ENCODE measurements at places on chromosomes 16 and 17.

DNA sequence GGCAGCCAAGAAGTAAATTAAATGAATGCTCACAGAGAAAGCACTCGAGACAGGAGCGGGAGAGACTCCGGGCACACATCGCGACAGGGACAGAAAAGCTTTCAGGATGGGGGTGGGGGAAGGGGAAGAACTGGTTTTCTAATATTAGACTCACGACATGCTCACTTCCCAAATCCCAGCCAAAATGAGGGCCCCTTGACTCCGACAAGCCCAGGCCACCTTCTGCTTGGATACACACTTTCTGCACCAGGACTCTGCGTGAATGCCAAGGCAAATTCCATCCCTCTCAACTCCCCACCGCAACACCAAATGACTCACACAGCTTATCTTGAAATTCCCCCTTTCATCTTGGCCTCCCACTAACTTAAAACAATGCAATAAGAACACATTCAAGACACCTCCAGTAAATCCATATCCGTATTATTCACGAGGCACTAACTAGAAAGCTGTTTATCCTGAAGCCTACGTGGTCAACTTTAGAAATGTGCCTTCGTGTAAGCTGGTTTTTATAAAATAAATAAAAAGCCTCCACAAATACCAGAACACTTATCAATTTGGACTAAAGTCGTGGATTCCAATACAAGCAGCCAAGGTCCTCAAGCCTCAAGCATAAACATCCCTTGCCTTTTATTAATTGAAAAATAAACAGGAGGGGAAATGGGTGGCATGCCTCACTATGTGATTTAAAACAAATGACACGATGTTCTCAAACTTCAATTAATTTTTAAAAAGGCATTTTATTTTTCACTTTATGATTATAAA lies 46.1 kb downstream of the NXN start:
- DNase-seq, result peak; percentile 99

- no peak for DNase-seq
These were observed 27.7 kb upstream of the FAAP100 start for GRCh38 chr17:81579821-81580321.

DNA sequence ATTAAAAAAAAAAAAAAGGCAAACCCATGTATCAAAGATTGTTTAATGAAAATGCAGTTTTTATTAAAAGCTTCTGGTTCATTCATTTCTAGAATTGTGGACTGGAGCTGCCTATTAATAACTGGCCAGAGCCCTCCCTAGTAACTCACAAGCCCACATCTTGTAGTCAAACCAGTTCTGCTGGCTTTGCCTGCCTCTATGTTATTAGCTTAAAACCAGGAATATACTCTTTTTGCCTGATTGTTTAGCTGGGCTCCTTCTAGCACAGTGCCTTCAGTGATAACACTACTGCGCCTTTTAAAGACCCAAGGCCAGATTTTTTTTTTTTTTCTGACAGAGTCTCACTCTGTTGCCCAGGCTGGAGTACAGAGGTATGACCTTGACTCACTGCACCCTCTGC lies 26.0 kb downstream of the TAC4 start:
- DNase-seq, result peak; percentile 31

GRCh38 chr17:63181856-63182255 lies 215.8 kb downstream of the TANC2 start:
- DNase-seq, result no peak

DNA sequence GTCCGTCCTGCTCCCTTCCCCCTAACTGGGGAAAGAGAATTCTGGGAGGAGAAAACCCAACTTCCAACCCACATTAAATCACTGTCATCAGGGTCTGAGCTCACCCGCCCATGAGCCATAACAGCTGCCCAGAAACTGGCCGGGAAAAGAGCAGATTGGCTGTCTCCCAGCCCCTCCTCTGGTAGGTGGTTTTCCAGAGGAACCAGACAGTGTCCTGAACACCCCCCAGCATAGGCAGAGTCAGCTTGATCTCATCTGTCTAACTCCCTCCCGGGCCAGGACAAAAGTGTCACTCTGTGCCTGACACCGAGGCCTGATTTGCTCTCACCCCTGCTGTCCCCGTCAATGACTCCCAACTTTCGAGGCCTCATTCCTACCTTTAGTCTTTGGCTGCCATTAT lies 197.0 kb downstream of the AXIN2 start:
- no peak for DNase-seq

- DNase-seq, result no peak
These were observed 451.4 kb upstream of the CCL2 start for GRCh38 chr17:33803686-33804085.

- peak; percentile 81 for DNase-seq
These were observed 466.3 kb downstream of the SOX9 start for GRCh38 chr17:72587156-72587555.

GRCh38 chr17:54085020-54085419 lies 262.3 kb downstream of the KIF2B start:
- no peak for DNase-seq

GRCh38 chr16:54928016-54928356 lies 2.7 kb upstream of the IRX5 start:
- no peak for DNase-seq

GRCh38 chr16:86903068-86903467 lies 324.7 kb downstream of the FOXL1 start:
- DNase-seq, result no peak

- no peak for DNase-seq
These were observed 23.6 kb downstream of the ADAM11 start for GRCh38 chr17:44782326-44782850.

GRCh38 chr17:2433696-2434095 lies 32.8 kb upstream of the MNT start:
- DNase-seq, result no peak

DNA sequence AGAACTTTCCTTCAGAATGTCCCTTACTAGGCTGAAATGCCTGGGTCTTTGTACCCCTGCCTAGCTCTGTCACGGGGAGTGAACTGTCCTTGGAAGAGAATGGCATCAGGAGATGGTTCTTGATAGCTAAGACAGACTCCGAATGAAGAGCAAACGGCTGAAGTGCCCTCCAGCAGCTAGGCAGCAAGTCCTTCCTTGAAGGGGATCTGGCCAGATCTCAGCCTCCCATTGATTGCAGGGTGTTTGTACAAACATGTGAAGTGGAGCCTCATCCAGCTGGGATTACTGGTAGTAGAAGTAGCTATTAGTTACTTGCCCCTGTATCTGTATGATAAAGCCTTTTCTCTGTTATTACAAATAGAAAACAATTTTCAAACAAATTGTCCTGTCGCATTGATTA lies 30.9 kb downstream of the LRRC36 start:
- DNase-seq, result no peak

GRCh38 chr16:19110537-19111360 lies 3.0 kb upstream of the ITPRIPL2 start:
- no peak for DNase-seq

DNA sequence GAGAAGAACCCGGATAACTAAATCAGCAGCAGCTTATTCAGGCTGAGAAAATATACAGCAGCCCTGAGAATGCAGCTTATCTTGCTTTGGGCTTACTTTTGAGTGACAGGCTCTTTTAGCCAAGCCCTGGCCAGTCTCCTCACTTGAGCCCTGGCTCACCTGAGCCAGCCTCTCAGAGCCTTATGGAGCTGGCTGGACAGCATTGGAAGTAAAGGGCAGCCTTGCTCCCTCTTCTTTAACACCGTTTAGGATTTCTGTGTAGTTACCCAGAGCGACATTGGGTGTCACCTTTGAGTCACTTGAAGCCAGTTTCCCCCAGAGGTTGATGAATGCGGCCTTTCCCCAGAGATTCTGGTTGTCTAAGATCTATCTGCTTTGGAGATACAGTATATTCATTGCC lies 7.7 kb upstream of the NPIPB2 start:
- DNase-seq, result peak; percentile 53

- no peak for DNase-seq
These were observed 41.7 kb downstream of the RMI2 start for GRCh38 chr16:11386791-11387546.

GRCh38 chr17:61634942-61635538 lies 44.0 kb upstream of the NACA2 start:
- DNase-seq, result no peak

DNA sequence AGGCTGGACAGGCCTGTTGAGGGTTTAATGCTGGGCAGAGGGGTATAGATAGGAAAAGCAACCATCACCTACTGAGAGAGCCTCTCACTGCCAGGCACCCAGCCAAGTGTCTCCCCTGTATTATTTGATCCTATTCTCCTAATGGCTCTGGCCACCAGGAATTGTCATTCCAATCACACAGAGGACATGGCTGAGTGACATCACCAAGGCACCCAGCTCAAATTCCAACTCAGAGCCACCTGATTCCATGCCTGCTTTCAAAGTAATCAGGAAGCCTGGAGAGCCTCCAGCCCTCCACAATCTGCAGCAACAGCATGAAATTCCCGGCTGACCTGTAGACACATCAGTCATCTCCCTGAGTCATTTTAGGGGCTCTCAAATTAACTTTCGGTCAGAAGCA lies 368.9 kb upstream of the C16orf82 start:
- DNase-seq, result no peak

GRCh38 chr16:83040174-83040573 lies 413.4 kb downstream of the CDH13 start:
- DNase-seq, result no peak

DNA sequence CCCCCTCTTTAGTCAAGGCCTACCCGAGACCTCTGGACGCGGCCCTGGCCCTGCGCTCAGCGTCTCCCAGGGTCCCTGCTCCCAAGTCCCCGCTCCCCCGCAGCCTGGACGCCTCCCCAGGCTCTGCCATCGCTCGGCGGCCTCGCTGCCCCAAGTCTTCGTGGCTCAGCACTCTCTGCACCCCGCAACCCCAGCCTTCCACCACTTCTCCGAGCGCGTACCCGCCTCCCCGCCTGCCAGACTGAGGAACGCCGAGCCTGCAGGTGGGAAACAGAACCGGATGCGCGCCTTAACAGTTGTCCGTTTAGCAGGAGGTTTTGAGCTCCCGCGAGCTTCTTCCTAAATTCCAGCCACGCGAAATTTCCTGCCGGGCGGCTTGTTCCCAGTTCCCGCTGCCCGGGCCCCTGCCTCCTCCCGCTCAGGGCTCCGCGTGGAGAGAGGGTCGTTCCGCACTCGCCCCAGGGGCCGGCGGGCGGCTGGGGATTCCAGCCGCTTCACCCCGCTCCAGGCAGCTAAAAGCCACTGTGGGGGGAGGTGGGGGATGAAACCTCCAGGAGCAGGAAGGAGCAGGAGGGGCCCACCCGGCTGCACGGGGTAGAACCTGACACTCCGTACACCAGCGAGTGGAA lies 87.7 kb downstream of the KCNJ12 start:
- DNase-seq, result no peak

- DNase-seq, result no peak
These were observed 7.0 kb downstream of the NOS2 start for GRCh38 chr17:27793168-27793905.

GRCh38 chr17:40315678-40316570 lies 6.9 kb downstream of the RARA start:
- DNase-seq, result no peak

GRCh38 chr17:50677851-50678375 lies 29.8 kb downstream of the ANKRD40 start:
- DNase-seq, result no peak

GRCh38 chr17:31570951-31571892 lies 179.7 kb downstream of the RAB11FIP4 start:
- DNase-seq, result peak; percentile 77

GRCh38 chr17:8955021-8955959 lies 10.2 kb downstream of the PIK3R5 start:
- no peak for DNase-seq

GRCh38 chr16:12348733-12349704 lies 372.5 kb downstream of the SNX29 start:
- DNase-seq, result no peak

DNA sequence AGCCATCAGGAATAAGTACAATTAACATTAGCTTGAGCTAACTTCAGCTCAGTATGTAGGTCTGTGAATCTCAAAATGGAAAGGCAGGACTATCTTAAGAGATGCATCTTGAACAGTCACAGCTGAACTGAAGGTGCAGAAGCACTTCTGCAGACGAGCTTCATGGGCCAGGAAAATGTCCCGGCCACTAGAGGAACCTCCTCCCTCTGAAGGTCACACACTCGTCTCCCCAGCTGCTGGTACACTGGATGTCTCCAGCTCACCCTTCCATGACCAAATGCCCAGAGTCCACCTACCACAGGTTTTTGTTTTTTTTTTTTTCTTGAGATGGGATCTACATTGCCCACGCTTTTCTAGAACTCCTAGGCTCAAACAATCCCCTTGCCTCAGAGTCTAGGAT lies 33.2 kb downstream of the WDR59 start:
- no peak for DNase-seq

DNA sequence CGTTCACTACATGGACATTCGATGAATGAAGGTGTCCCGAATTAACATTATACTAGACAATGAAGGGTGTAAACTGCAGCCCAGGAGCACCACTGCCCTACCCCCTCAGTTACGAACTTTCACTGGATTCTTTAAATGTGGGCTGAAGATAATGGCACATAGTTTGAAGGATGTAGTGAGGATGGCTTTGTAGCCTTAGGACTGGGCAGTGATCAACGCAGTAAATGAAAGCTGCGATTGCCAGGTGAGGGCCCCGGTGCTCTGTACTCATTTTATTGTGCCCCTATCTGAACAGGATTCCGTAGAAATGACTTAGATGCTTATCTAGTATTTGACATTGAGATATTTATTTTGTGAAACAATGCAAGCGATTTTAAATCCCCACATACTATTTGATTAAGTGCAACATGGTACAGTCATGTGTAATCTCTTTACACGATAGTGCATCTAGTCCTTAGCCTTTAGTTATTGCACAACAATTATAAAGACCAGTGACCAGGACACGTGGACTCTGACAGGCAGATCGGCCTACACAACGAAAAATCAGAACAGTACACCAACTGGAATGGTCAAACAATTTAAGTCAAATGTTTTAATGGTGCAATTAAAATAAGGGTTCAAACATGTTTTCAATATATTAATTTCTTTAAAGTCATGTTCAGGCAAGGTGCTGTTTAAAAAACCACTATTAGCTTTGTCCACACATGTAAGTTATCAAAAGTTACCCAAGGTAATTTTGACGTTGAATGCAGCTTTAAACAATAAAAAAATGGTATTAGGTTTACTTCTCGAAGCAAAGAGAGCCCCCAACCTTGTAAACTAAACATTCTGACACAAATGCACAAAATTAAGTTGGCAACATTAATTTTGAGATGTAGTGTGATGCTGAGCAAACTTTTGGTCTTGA lies 17.4 kb upstream of the ERN1 start:
- DNase-seq, result peak; percentile 57

- DNase-seq, result no peak
These were observed 159.8 kb downstream of the RPTOR start for GRCh38 chr17:80704381-80704819.
